ENCODE measurements at places on chromosomes 4 and X.

GRCh38 chrX:13938051-13938828, 91.5 kb downstream of the GEMIN8 start:
- H3K36me3 ChIP-seq, result no peaks in the 10 kb centered on the region
- H3K27ac ChIP-seq, result no peak overlapping the region

DNA sequence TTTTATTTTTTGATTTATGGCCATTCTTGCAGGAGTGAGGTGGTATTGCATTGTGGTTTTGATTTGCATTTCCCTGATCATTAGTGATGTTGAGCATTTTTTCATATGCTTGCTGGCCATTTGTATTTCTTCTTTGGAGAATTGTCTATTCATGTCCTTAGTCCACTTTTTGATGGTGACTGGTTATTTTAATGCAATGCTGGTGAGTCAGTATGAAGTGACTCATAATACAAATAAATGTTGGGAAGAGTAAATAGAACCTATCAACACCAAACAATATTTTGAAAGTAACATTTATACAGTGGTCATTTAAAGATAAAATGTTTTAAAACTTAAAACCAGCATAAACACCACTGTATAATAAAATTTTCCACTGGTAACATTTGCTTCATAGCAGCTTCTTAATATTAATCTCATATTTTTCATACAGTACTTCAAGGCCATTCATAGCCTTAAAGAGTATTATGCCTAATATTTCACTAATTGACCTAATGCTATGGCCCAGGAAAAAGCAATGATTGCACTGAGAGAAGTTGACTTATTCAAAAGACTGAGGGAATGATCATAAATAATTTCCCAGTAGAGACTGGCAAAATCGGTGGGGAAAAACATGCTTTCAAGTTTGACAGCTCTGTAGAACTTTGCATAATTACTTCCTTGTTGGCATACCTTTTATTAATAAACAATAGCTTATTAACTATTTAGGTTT, 33.9 kb downstream of the CASK start:
- H3K27me3 ChIP-seq, result no peaks in the 10 kb centered on the region
- H3K4me1 ChIP-seq, result peaks cover 10% of the 10 kb centered on the region
- H3K4me3 ChIP-seq, result no peak overlapping the region
- H3K27ac ChIP-seq, result no peak overlapping the region

DNA sequence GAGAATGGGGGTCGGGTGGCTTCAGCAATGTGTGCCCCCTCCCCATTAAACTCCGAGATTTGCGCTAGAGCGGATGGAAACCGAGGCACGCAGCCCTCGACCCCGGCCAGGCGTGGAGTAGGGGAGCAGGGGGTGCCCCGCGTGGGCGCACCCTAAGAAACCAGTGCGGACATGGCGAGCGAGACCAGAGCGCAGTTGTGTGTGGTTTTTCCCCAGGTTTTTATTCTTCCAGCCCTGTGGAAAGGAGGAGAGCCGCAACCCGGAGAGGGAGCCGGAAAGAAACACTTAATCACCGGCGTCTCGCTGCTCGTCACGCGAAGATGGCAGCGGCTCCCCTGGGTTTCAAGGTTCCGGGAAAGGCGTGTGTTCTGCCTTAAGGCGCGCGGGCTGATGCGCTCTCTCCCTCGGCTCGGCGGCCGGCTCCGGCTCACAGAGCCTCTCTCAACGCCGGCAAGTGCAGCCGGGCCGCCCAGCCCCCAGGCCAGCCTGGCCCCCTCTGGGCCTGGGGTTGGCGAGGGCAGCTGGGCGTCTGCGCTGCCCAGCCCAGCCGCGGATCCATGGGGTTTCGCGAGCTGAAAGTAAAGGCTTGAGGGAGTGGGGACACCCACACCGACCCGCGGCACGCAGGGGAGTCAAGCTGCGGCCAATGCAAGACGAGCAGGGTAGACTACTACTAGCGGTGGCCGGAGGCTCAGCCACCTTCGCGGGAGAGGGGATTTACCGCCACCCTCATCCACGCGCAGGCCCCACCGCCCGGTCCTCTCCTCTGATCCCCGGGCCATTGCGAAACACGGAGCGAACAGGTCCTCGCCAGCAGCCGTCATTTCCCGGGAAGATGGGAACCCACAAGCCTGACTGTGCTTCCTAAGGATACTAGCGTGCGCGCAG, 74.0 kb upstream of the BCOR start:
- peak overlapping the region; percentile 18 for H3K4me3 ChIP-seq
- H3K27ac ChIP-seq, result no peak overlapping the region
- H3K27me3 ChIP-seq, result no peaks in the 10 kb centered on the region

- H3K27ac ChIP-seq, result no peak overlapping the region
- H3K4me3 ChIP-seq, result no peak overlapping the region
- H3K4me1 ChIP-seq, result no peaks in the 10 kb centered on the region
These were observed 7.7 kb downstream of the SLC30A9 start for GRCh38 chr4:41998019-41998418.

DNA sequence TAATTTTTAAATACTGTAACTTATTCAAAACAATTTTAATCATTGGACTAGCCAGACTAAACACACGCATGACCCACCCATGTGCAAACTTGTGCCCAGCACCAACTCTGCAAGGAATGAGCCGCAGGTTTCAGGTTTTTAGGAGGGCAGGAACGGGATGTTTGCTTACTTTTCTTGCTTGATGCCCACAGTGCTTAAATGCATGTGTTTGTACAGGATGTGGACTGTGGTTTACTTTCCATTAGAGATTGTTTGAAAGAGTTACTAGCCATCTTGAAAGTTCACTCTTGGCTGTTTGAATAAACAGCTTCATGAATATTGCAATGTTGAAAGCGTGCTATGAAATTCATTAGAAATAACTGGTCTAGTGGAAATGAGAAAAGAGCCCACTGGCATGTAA, 83.3 kb downstream of the STK32B start:
- no peaks in the 10 kb centered on the region for H3K36me3 ChIP-seq
- no peak overlapping the region for H3K27ac ChIP-seq
- no peaks in the 10 kb centered on the region for H3K4me1 ChIP-seq
- H3K27me3 ChIP-seq, result peaks cover 5% of the 10 kb centered on the region
- H3K4me3 ChIP-seq, result no peak overlapping the region
- DNase-seq, result no peak

- H3K4me3 ChIP-seq, result no peak overlapping the region
- H3K27me3 ChIP-seq, result no peaks in the 10 kb centered on the region
- DNase-seq, result peak; percentile 38
- no peaks in the 10 kb centered on the region for H3K4me1 ChIP-seq
These were observed 19.2 kb downstream of the ZFYVE28 start for GRCh38 chr4:2399216-2399615.

- no peak overlapping the region for H3K4me3 ChIP-seq
- H3K27me3 ChIP-seq, result no peaks in the 10 kb centered on the region
- H3K27ac ChIP-seq, result no peak overlapping the region
- H3K4me1 ChIP-seq, result no peaks in the 10 kb centered on the region
- no peak for DNase-seq
- no peaks in the 10 kb centered on the region for H3K36me3 ChIP-seq
These were observed 58.6 kb downstream of the FUNDC1 start for GRCh38 chrX:44483965-44484606.

DNA sequence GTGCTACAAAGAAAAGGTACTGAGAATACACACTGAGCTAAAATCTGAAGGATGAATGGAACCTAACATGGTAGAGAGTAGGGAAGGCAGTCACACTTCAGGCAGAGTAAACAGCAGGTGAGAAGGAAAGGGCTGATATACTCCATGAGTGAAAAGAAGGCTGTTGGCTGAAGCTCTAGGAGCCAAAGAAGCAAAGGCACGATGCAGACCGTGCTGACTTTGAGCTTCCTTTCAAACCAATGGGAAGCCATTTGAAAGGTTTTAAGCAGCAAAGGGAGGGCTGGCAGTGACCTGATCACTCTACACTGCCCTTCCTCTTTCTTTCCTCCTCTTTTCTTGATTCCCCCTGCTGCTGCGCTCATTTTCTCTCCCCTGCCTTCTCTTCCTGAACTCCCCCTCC, 66.4 kb downstream of the TMEM154 start:
- no peak overlapping the region for H3K4me3 ChIP-seq
- no peaks in the 10 kb centered on the region for H3K36me3 ChIP-seq
- DNase-seq, result no peak
- H3K4me1 ChIP-seq, result no peaks in the 10 kb centered on the region

GRCh38 chr4:48173056-48173991, 39.3 kb upstream of the TXK start:
- H3K27ac ChIP-seq, result peak overlapping the region; percentile 13
- H3K27me3 ChIP-seq, result no peaks in the 10 kb centered on the region
- H3K36me3 ChIP-seq, result no peaks in the 10 kb centered on the region
- peaks cover 16% of the 10 kb centered on the region for H3K4me1 ChIP-seq
- no peak for DNase-seq

GRCh38 chrX:24426921-24427746, 38.0 kb upstream of the PDK3 start:
- H3K4me3 ChIP-seq, result no peak overlapping the region
- no peak overlapping the region for H3K27ac ChIP-seq
- no peaks in the 10 kb centered on the region for H3K36me3 ChIP-seq

DNA sequence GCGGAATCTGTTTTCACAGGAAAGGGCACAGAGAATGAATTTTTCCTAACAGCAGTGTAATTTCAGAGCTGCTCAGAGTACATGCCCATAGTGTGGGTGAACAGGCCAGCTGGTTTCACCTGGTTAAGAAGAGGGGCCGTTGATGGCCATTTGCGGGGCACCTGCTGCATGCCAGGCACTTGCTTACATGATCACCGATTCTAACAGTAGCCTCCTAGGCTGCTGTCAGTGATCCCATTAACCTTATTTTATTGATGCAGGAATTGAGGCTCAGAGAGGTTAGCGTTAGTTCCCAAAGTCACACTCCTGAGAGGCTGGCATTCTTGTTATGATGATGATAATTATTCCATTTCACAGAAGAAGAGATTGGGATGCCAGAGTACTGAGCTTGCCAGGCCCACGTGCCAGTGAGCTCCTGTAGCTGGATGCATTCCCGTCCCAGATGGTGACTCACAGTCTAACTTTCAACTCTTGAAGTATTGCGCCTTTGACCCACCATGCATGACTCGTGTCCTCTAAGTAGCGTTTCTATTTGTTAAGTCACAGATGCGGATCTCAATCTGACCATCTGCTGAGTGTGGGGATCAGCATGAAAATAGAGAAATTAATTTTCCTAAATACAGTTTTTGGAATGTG, 76.5 kb downstream of the PSAPL1 start:
- no peaks in the 10 kb centered on the region for H3K36me3 ChIP-seq
- no peaks in the 10 kb centered on the region for H3K4me1 ChIP-seq
- DNase-seq, result no peak
- no peak overlapping the region for H3K4me3 ChIP-seq

DNA sequence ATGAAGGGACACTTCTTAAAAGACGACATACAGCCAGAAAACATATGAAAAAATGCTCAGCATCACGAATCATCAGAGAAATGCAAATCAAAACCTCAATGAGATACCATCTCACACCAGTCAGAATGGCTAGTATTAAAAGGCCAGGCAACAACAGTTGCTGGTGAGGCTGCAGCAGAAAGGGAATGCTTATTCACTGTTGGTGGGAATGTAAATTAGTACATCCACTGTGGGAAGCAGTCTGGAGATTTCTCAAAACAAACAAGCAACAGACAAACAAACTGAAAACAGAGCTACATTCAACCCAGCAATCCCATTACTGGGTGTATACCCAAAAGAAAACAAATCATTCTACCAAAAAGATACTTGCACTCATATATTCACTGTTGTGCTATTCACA, 197.9 kb downstream of the EVC2 start:
- no peaks in the 10 kb centered on the region for H3K4me1 ChIP-seq
- no peaks in the 10 kb centered on the region for H3K36me3 ChIP-seq

DNA sequence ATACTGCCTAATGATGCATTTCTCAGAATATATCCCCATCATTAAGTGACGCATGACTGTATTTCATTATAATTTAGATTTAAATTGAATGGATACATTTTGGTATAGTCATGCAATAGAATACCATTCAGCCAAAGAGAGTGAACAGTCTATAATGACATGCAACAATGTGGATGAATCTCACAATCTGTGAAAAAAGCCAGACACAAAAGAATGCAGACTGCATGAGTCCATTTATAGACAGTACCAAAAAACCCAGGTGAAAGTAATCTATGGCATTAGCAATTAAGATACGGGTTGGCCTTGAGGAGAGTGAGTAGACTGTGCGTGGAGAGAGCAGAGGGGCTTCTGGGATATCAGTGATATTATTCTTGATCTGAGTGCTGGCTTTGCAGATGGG, 239.7 kb upstream of the PGRMC2 start:
- H3K27me3 ChIP-seq, result no peaks in the 10 kb centered on the region
- H3K4me3 ChIP-seq, result no peak overlapping the region
- DNase-seq, result no peak

- H3K4me1 ChIP-seq, result no peaks in the 10 kb centered on the region
- H3K27me3 ChIP-seq, result no peaks in the 10 kb centered on the region
- H3K4me3 ChIP-seq, result no peak overlapping the region
These were observed 17.3 kb upstream of the CCDC149 start for GRCh38 chr4:24930151-24930550.

- no peaks in the 10 kb centered on the region for H3K36me3 ChIP-seq
- no peaks in the 10 kb centered on the region for H3K4me1 ChIP-seq
- no peak overlapping the region for H3K4me3 ChIP-seq
These were observed 198.6 kb upstream of the AGA start for GRCh38 chr4:177640864-177641263.

- no peaks in the 10 kb centered on the region for H3K36me3 ChIP-seq
- no peak for DNase-seq
- H3K27ac ChIP-seq, result no peak overlapping the region
- no peaks in the 10 kb centered on the region for H3K27me3 ChIP-seq
- no peak overlapping the region for H3K4me3 ChIP-seq
These were observed 90.4 kb upstream of the LDB2 start for GRCh38 chr4:16988814-16989213.

DNA sequence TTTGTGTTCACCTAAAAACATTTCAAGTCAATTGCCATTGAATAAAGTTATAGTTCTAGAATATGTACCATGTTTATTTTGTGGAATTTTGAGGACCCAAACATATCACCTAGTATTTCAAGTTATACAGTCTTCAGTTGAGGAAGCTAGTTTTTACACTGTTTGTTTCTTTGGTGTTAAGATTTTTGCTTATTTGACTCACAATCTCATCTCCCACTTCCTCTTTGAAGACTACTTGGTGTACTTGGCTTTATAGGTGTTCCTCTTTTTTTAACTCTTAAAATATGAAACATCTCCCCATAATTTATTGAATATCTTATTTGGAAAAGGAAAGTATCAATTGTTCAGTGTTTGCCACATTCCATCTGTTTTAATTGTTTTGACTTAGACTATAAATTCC, 675.4 kb downstream of the RAPGEF2 start:
- no peak overlapping the region for H3K4me3 ChIP-seq
- H3K4me1 ChIP-seq, result no peaks in the 10 kb centered on the region
- no peaks in the 10 kb centered on the region for H3K27me3 ChIP-seq

- no peaks in the 10 kb centered on the region for H3K36me3 ChIP-seq
- H3K27ac ChIP-seq, result no peak overlapping the region
- H3K4me1 ChIP-seq, result no peaks in the 10 kb centered on the region
- H3K27me3 ChIP-seq, result no peaks in the 10 kb centered on the region
- H3K4me3 ChIP-seq, result no peak overlapping the region
- DNase-seq, result no peak
These were observed 37.9 kb upstream of the OTUD4 start for GRCh38 chr4:145218251-145218650.

GRCh38 chrX:39930786-39931528, 166.8 kb downstream of the BCOR start:
- no peak overlapping the region for H3K27ac ChIP-seq
- H3K27me3 ChIP-seq, result no peaks in the 10 kb centered on the region
- DNase-seq, result no peak
- no peak overlapping the region for H3K4me3 ChIP-seq
- H3K4me1 ChIP-seq, result peaks cover 3% of the 10 kb centered on the region
